Activated gamma-delta T cell treated with anti-CD3 and anti-CD28 coated beads, Interleukin-2, amount 50 U/mL, for 16 hours (primary cell): ENCODE measurements at places on chromosomes 7 and 10.

GRCh38 chr10:128803790-128804189, 663.3 kb upstream of the MGMT start:
- no peak for DNase-seq

DNA sequence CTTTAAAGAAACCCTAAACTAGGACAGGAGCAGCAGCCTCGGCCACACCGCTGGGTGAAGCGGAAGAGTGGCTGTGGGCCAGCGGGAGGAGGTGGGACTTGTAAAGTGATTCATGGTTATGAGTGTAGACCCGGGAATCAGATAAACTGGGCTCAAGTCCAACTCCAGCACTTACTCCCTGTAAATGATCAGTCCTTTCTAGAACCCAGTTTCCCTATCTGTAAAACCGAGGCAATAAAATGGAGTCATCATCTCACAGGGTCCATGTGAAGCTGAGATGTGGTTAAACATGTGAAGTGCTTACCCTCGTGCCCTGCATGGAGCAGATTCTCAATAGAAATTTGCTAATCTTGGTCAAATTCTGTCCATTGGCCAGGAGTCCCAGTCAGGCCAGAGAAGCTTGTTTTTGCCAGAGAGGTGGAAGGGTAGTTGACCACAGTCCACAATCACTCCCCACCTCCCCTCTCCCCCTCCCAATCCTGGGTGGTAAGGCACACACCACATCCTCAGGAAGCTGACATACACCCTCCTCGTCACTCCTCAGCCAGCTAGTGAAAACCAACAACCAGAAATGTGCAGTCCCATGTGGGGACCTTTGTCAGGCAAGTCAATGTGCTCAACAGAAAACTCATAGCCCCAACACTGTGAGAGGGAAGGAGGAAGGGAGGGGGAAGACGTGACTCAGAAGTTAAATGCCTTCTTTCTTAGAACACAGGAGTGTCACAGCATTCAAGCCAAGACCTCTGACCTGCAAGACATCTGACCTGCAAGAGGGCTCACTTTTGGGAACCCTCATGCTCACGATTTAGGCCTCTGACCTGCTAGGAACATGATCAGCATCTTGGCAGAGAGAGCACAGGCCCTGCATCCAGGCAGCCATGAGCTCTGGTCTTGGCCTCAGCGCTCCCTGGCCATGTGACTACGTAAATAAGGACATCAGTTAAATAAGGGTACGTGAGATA, 145.1 kb downstream of the PLXNA4 start:
- DNase-seq = peak; percentile 42

- no peak for DNase-seq
These were observed 8.6 kb upstream of the ZNF33B start for GRCh38 chr10:42646687-42647640.

DNA sequence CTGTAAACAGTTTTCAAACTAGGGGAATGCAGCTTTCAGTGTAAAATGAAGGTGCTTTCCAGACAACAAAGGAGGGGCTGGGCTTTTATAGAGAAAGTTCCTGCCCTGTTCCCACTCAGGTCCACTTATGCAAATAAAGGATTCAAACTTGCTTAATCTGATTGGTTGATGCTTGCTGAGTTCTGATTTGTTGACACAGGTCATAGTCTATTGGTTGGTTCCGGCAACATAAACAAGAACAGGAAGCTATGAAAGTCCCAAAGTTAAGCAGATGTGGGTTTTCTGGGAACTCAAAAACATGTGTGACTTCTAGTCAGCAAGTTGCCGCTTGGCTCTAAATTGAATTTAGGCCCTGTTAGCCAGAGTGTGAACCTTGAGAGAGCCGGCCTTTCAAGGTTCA, 194.2 kb upstream of the SVIL start:
- no peak for DNase-seq

GRCh38 chr10:70109064-70109729, 23.4 kb downstream of the AIFM2 start:
- no peak for DNase-seq

- no peak for DNase-seq
These were observed 43.7 kb downstream of the ADD3 start for GRCh38 chr10:110051487-110051886.

GRCh38 chr10:86535132-86535882, 13.7 kb upstream of the WAPL start:
- DNase-seq = no peak

DNA sequence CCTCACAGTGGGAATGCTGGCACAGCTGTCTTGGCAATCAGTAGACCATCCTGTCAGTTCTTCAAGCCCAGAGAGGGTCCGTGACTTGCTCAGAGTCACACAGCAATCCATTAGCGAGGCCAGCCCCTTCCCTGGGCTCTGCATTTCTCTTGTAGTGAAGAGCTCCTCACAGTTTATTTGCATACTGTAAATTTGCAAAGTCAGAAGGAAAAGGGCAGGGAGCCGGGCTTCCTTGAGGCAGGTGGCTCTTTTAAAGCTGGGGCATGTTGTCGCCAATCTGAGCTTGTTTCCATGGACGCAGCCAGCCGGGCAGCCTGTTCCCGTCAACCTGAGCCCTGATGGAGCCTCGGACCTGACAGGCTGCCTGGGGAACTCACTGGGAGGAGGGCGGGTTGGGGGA, 123.4 kb downstream of the CUX1 start:
- no peak for DNase-seq

- DNase-seq = no peak
These were observed 282.3 kb upstream of the DKK1 start for GRCh38 chr10:52031771-52032170.

DNA sequence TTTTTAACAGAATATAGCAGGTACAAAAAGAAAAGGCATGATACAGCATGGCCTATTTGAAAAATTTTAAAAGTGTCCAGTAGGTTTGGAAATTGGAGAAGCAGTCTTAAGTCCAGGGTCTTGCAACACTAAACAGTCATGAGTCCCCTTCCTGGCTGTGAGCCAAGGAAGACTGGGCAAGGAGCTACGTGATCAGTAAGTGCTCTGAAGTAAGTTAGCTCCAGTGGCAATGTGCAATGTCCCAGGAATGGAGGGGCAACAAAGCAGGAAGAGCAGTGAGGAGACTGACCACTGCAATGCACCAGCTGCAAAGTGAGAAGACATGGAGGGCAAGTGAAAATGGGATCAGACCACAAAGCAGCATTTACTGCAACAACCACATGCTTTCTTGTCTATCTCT, 72.9 kb upstream of the GRID1 start:
- no peak for DNase-seq

- no peak for DNase-seq
These were observed 495.8 kb downstream of the MDFIC start for GRCh38 chr7:115417662-115418061.

- no peak for DNase-seq
These were observed 158.2 kb downstream of the CELF2 start for GRCh38 chr10:11175823-11176243.

DNA sequence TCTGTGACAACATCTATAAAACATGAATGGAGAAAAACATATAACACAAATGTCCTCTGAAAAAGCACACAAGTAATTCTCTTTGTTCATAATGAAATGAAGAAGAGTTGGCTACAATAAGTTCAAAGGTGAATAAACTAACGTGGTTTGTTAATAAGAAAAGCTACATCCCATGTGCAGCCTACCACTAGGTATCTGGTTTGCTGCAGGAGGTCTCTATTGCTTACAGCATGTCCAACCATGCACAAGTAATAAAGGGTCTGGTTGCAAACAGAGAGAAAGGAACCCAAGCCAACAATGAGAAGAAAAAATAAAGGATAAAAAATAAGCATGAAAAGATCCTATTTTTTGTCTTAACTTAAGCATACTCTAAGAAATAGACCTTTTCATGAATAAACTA, 139.2 kb downstream of the CHCHD3 start:
- DNase-seq = no peak

DNA sequence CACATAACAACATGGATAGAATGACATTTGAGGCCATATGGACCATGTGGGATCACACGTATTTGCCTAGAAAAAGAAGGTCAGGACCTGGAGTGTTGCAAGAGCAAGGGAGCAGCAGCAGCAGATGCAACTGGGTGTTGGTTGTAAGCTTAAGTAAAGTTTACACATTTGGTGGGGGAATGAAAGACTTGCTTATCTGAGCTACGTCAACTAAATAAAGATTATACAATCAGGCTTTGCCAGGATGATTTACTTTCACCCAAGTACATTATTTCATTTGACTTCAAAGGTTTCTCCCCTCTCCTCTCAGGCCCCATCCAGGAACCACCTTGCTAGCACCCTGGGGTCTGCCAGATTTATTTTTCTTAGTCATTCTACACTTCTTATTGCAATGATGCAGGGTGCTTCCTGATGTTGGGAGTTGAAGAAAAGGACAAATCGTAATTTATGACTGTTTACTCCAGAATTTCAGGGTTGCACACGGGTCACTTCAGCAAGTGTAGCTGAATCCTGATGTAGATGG, 591.9 kb upstream of the IGFBP3 start:
- no peak for DNase-seq

GRCh38 chr10:55641601-55642000, 719.5 kb downstream of the ZWINT start:
- DNase-seq = no peak

DNA sequence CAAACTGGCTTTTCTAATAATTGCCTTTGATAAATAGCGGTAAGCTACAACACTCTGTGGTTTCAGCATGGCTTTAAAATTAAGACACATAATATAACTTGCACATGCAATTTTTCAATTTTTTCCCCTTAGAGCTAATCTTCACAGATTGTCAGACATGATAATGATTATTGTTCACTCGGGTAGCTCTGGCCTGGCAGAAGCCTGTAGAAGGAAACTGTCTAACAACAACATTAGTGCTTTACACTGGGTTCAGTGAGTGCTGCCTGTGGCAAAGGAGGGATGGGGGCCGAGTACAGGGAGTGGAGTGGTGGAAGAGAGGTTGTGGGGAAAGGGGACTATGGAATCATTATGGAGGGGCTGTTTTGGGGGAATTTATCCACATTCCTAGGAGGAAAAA, 67.2 kb upstream of the AUTS2 start:
- DNase-seq = no peak

GRCh38 chr7:117119192-117119924, 166.1 kb downstream of the ST7 start:
- DNase-seq = peak; percentile 56

DNA sequence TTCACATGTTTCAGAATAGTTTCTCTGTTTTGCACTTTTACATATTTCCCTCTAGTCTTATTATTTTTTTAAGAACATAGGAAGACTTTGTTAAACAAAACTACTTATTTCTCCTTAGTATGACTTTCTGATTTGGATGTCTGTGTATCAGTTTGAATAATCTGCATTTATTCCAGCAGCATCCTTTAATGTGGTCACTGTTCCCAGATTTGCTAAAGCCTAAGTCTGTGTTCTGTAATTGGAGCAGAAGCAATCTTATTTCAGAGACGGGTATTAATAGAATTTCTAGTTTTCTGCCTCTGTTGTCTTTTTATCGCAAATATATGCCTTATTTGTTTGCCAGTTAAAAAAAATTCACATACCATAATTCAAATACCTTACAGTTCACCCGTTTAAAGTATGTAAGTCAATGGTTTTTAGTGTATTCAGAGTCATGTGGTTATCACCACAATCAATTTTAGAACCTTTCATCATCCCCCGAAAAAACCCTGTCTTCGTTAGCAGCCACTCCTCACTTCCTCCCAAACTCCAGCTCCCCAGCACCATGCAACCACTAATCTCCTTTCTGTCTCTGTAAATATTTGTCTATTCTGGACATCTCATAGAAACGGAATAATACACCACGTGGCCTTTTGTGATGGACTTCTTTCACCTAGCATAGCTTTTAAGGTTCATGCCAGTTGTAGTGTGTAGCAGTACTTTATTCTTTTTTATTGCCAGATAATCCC, 58.7 kb downstream of the INPP5F start:
- no peak for DNase-seq

DNA sequence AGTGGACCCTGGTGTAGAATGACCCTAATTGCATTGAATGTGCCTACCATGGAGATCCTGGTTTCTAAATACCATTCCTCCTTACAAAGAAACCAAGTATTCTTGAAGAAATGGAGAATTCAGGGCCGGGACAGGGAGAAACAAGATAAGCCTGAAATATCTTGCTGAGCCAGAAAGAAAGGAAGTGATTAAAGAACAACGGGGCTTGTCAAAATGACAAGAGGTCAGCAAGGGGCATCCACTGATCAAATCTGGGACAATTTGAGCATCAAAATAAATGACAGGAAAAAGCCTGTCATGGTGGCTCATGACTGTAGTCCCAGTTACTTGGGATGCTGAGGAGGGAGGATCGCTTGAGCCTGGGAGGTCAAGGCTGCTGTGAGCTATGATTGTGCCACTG, 8.1 kb downstream of the ABHD11 start:
- no peak for DNase-seq

- DNase-seq = no peak
These were observed 496.7 kb downstream of the TYW1 start for GRCh38 chr7:67493366-67493765.
